ENCODE measurements at places on chromosomes 1 and 21.

GRCh38 chr1:204190212-204191211 is 5.8 kb downstream of the KISS1 start:
- DNase-seq: no peak

DNA sequence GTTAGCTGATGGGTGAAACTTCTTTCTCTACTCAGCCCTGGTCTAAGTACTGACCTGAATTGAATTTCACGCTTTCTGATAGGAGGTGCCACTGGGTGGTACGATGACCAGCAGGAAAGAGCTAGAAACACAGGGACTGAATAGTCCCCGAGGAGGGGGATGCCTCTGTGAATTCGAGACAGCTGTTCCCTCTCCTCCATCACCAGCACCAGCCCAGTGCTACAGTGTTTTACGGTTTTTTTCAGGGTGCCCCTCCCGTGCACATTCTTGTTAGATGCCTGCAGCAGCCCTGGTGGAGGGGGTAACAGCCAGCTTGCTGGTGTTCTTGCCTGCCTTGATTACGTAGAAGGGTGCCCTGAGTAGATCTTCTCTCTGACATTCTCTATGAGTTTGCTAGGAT is 7.1 kb downstream of the HUNK start:
- DNase-seq: no peak

- DNase-seq: no peak
Measured at GRCh38 chr1:8876087-8876486, 2.4 kb downstream of the ENO1 start.

GRCh38 chr1:96944432-96945092 is 223.0 kb downstream of the PTBP2 start:
- DNase-seq: no peak

DNA sequence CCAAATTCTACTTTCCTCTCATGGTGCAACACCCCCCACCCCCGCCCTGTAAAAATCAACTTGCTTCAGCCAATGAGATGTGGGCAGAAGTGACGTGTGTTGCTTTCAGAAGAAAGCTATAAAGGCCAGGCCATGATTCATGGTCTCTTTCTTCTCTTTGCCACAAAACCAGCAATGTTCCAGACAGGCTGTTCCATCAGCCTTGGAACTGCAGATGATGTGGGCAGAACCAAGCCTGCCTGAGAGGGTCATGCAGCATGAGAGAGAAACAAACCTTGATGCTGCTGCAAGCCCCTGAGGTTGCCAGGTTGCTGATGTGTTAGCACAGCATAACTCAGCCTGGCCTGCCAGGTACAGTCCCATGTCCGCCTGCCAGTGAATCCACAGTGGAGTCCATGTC is 41.8 kb downstream of the MIS18A start:
- no peak for DNase-seq

DNA sequence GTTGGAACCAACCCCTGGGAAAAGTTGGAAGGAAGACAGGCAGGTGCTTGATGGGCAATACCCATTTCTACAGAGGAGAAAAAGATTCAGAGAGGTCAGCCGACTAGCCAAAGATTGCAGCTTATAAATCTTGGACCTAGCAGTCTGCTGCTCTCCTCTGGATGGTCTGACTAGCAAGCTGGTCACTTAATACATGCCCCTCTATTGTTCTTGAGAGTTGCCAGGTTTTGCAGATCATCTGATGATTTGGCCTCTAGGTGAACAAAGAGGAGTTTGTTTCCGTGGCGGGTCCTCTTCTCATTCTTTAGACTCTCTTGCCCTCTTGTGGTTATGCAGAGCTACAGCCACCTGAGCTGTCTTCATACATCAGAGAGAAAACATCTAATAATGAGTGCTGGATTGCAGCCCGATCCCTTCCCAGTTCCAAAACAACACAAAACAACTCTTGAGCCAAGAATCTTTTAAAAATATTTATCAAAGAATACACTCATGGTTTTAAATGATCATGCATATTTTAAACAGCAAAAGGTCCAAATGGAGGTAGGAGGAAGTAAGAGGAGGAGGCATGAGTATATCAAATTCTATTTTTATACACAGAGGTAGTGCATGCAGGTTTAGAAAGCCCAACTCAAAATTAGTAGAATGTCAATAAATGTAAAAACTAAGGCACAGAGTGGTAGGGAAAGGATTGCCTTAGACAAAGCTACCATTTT is 115.7 kb downstream of the SLC30A10 start:
- DNase-seq: no peak

DNA sequence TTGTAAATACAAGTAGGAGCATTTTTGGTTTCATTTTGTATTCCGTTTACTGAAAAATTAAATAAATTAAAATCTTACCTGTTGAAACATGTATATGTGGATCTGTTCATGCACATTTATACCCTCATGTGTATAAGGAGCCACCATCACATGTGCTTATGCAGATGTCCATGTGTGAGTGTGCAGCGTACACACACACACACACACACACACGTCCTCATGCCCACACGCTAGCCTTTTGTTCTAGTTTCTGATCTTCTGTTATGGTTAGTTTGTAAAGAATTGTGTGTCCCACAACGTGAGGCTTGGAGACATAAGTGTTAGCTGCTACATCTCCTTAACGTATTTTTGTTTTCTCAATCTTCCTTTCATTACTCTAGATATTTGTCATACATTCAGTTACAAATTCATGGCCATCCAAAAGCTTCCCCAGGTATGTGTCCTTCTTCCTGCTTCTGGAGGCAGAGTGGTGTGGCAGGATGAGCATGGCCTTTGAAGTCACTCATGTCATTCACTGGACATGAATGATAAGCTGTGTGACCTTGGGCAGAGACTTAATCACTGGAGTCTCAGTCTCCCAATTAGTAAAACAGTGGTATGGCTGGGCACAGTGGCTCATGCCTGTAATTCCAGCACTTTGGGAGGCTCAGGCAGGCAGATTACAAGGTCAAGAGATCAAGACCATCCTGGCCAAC is 54.6 kb downstream of the TENT5C start:
- no peak for DNase-seq

DNA sequence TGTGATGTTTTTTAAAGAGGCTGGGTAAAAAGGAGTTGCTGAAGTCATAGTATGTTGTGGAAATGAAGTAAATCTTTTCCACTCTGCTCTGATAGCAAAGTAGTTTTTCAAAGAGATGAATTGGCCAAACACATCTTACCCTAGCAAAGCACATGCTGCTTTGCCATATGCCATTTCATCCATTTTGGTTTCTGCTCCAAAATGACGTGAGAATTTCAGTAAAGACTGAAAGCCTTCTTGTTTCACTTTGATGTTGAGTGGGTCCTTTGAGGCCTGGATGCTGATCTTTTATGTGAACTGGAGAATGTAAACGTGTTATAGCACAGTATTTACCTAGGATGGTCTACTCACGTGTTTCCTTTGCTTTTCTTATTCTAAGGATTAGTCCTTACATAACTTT is 73.3 kb upstream of the PGD start:
- DNase-seq: no peak

- no peak for DNase-seq
Measured at GRCh38 chr1:30324251-30325084, 398.9 kb downstream of the MATN1 start.

- no peak for DNase-seq
Measured at GRCh38 chr1:44318097-44319088, 36.7 kb downstream of the ERI3 start.

GRCh38 chr1:99811075-99811474 is 39.1 kb upstream of the AGL start:
- no peak for DNase-seq

GRCh38 chr1:6245869-6246496 is 2.0 kb downstream of the HES3 start:
- peak; percentile 26 for DNase-seq

- DNase-seq: no peak
Measured at GRCh38 chr21:44508426-44508710, 31.6 kb downstream of the KRTAP10-1 start.

DNA sequence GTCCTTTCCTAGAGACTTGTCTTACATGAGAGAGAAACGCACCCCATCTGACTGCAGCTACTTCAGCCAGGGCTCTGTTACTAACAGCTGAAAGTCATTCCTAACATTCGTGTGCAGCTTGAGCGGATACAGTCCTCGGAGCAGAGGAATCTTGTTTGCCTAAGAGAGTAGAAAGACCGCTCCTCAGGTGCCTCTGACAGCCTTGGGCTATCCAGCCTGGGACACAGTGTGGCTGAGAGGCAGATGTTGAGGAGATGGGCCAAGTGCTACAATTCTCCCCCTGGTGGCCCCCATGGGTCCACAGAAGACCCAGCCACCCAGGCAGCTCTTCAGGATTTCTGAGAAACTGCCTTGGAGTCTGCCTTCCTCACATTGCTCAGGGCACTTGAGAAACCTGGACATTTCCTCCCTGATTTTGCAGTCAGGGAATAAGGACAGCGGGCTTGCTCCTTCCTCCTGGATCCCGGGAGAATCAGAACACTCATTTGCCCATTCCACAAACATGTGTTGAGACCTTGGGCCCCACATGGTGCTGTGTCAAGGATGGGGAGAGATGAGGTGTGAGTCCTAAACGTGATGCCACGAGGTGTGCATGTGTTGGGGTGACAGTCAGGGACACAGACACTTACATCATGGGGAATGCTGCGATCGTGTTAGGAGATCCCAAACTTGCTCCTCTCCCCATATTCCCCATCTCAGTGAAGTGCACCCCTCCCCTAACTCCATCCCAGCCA is 13.1 kb downstream of the TRIM62 start:
- no peak for DNase-seq

DNA sequence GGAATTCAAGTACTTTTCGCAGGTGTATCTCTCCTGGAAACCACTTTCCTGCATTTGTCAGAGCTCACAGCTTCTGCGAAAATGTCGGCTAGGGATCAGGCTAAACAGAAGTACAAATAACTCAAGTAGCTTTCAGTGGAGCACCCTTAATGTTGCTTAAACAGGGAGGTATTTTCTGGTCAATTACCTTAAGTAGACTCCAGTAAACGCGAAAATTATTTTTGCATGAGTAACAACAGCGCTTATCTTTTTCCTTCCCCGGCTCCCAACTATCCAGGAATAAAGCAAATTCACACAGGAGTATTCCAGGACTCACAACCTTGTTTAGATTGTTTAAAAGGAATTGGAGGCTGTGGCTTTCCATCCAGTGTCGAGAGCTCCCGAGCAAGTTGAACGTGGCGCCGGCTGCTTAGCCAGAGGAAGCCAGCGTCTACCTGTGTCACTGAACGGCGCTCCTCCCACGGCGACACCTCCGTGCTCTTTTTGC is 7.3 kb upstream of the SIM2 start:
- DNase-seq: no peak

DNA sequence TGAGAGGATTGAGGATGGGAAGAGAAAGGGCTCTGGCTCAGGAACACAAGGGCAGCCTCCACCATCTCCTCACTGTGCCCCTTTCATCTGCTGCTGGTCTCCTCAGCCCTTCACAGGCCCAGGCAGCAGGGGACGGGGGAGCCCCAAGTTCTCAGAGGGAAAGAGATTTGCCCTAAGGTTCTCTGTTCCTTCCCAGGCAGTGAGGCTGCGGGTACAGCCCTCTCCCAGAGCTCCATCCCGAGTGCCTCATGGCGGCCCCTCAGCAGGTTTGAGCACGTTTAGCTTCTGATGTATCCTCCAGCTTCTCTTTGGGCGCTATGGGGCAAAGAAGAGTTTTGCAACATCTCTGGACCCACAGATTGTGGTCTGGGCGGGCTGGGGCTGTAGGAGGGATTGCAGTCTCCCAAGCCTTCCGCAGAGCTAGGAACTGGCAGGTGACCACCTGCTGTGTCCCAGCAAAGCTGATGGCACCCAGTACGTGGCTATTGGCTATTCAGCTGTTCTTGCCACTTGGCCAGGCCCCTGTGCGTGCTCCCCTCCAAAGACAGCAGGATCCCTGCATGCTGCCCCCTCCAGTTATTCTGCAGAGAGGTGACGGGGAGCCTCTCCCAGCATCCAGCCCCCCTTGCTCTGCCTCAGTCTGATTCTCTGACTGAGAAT is 10.1 kb downstream of the DISP3 start:
- DNase-seq: no peak

DNA sequence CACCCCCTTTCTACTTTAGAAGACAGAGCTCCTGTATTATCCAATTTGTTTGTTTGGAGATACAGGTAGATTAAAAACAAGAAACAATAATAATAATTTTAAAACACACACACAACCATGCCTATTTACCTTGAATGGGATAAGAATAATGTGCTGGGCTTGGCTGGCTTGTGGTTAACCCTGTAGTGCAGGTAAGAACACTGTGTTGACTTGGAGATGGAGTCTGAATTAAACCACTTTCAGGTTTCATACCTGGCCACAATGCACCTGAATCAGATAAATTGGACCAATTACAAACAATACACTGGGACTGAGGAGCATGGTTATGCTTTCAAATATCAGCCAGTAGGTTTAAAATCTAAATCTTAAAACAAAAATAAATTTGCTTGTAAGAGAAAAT is 60.8 kb downstream of the EYA3 start:
- DNase-seq: no peak

GRCh38 chr21:31659286-31659535 is 282 bp upstream of the SOD1 start:
- DNase-seq: no peak

- no peak for DNase-seq
Measured at GRCh38 chr1:40425198-40425597, 25.1 kb upstream of the ZFP69B start.

GRCh38 chr1:22253012-22253790 is 110.3 kb upstream of the WNT4 start:
- no peak for DNase-seq

GRCh38 chr1:85313888-85314696 is 37.7 kb upstream of the BCL10 start:
- DNase-seq: peak; percentile 81

DNA sequence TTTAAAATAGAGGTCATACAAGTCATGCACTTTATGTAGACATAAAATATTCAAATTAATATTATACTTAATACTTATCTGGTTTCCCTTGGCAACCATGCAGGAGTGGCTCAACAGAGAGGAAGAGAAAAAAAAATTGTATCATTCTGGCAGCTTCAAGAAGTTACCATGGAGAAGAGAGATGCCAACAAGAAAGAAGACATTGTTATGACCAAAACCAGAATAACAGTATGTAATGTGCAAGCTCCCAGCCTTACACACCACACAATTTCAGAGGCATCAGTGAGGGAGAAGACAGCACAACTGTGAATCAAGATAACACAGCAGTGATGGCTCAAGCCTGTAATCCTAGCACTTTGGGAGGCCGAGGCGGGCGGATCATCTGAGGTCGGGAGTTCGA is 49.1 kb upstream of the RCOR3 start:
- DNase-seq: no peak

GRCh38 chr1:50181027-50181663 is 72.4 kb downstream of the ELAVL4 start:
- no peak for DNase-seq
